ENCODE measurements at places on chromosomes 7 and 10.

- DNase-seq: no peak
Measured at GRCh38 chr7:84123965-84124547, 70.5 kb downstream of the SEMA3A start.

GRCh38 chr7:149232362-149232761, 7.1 kb upstream of the ZNF212 start:
- no peak for DNase-seq

- DNase-seq: no peak
Measured at GRCh38 chr10:96089116-96089515, 41.0 kb upstream of the ZNF518A start.

- no peak for DNase-seq
Measured at GRCh38 chr10:6207658-6208057, 4.9 kb downstream of the PFKFB3 start.

All from foreskin melanocyte (primary cell).